ENCODE measurements at places on chromosomes 2 and 18.

DNA sequence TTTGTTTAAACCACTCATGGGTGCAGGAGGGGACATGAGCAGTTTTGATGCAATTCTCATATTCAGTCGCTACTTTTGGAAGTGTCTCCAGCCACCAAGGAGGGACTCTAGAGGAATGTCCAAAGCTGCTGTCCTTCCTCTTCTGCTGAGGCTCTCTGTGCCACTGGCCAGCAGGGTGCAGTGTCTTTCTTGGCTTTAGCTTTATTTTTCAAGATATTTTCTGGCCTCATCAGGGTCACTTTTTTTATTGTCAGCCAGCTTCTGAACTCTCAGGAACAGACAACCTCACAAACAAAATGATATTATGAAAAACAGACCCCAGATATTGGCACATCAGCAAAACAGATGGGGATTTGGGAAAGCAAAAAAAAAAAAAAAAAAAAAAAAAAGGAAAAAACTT lies 289.3 kb upstream of the ZSWIM2 start:
- DNase-seq: no peak

GRCh38 chr2:5985536-5986385 lies 293.6 kb downstream of the SOX11 start:
- no peak for DNase-seq

DNA sequence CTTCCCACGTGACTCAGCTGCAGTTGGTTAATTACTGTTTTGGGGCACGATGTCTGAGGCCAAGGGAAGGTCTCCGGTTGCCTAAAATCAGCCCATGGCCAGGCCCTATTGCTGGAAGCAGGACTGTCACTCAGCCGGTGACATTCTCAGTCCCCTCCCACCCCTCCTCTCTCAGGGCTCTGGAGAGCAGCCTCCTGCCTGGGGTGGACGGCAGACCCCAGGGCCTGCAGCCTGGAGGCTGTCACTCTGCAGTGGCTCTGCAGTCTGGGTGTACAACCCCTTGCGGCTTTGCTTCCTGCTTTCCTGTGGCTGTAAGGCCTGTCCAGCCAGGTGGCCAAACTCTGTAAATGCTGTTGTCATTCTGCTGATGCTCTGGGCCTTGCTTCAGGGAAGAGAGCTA lies 32.8 kb downstream of the ZBTB7C start:
- DNase-seq: no peak

- DNase-seq: no peak
Measured at GRCh38 chr2:224933431-224933830, 108.8 kb downstream of the DOCK10 start.

GRCh38 chr2:182372661-182373060 lies 54.2 kb downstream of the PDE1A start:
- no peak for DNase-seq

GRCh38 chr2:227394401-227394800 lies 6.7 kb upstream of the SCYGR1 start:
- no peak for DNase-seq

DNA sequence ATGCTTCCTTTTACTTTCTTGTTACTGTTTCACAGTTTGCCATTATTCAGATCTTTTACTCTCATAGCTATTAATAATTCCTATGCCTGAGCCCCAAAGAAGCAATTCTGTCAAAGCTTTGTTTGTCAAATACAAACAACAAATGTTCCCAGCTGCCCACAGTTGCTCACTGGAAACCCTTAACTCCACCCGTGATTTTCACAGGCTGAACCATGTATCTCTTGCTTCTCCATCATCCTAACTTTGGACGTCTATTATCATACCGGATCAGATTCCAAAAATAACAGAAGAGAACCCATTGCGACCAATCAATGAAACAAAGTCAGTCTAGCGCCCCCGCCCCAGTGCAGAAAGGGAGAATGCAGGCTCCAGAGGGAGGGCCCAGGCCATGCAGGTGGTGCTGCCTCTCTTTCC lies 24.2 kb downstream of the COLEC12 start:
- DNase-seq: no peak

DNA sequence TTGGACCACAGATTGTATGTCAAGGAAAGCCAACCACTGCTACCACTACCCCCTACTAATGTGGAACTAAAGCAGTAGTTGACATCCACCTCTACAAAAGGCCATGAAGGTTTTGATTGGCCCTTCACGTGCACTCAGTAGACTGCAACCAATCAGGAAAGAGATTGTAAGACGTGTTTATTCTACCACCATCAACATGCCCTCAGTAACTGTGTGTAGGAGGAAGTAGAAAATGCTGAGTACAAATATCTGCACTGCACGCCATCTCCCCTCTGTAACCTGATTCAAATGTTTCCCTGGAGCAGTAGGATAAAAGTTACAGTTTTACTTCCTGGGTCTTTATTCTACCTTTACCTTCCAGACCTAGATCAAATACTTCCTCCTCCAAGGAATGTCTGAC lies 2.9 kb upstream of the CASP10 start:
- no peak for DNase-seq

DNA sequence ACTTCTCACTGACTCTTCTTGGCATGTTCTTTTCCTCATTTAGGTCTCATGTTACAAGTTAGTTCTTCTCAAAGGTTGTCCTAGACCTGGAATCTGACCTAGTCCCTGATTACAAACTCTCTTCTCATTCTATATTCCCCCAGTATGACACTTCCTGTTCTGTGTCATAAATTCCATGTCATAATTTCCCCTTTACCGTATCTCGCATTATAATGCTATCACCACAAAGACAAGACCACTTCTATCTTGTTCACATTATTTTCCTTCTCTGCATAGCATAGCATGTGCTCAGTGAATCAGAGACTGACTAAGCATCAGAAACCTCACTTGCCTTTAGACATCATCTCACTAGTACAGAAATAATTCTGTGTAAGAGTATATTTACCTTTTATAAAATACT lies 63.6 kb upstream of the CAVIN2 start:
- DNase-seq: no peak

GRCh38 chr2:167134381-167135072 lies 246.2 kb downstream of the XIRP2 start:
- DNase-seq: no peak

GRCh38 chr18:79736230-79736629 lies 56.6 kb downstream of the CTDP1 start:
- DNase-seq: no peak

DNA sequence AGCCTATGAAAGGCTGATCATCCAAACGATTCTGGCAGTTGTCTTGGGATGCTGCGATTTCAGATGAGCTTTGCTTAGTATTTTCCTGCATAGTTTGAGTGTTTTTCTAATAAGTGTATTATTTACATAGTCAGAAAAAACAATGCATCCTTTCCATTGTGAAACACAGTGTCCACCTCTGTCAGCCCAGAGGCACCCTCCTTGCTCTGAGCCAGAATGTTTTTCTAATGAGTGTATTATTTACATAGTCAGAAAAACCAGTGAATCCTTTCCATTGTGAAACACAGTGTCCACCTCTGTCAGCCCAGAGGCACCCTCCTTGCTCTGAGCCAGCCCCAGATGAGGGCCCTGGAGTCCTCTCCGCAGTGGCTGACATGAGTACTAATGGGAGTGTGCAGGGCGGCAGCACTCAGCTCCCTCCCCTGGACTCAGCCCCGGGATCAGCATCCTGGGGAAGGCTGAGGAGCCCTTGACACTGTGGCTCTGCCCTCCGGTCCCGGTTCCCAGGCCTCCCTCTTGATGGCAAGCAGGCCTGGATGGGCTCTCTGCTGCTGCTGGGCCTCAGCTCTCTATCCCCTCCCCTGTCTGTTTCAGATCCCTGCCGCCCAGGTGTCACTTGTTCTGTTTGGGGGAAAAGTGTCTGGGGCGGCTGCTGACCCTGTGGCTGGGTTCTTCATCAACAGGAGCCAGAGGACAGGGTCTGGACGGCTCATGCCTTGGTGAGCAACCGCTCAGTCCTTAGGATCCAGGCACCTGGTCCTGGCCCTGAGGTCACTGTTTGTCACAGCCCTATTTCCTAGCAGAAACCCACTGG lies 5.9 kb downstream of the MFSD2B start:
- DNase-seq: no peak

GRCh38 chr2:179555691-179556283 lies 291.2 kb upstream of the SESTD1 start:
- DNase-seq: no peak

- no peak for DNase-seq
Measured at GRCh38 chr18:750456-750855, 38.0 kb upstream of the ENOSF1 start.

GRCh38 chr2:190881084-190881597 lies 520 bp downstream of the GLS start:
- DNase-seq: no peak

DNA sequence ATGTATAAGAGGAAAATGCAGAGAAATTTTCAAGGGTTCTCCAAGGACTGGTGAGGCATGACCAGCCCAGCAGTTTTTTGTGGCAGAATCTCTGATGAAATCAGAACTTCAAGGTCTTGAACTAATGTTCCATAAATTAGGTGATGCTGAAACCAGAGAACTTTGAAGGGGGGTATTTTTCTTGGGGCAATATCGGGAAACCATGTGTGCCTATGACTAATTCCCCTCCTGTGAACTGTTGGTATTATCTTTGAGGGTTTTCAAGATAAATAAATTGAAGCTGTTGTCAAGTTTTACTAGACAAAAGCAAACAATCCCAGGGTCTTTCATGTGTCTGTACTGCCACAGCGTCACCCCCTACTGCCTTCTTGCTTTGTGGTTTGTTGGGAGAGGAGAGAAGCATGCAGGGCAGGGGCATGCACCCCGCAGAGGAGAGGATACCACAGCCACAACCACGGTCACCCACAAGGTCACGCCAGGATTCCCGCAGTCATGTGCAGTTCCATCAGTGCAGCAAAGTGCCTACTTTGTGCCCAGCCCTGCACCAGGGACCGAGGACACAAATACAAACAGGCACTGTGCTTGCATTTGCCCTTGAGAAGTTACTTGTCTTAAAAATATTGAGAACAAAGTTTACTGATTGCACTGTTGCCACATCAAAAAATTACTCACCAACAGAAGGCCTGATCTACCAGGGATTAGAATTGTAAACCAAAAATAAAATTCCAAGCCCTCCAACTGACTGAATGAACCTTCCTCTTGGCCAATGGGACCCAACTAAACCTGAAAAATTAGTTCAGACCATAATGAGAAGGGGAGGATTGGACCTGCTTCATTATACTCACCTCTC lies 413.3 kb upstream of the TRIB2 start:
- no peak for DNase-seq

- no peak for DNase-seq
Measured at GRCh38 chr2:33083699-33084387, 137.1 kb downstream of the LTBP1 start.

- no peak for DNase-seq
Measured at GRCh38 chr2:119024152-119024551, 82.2 kb downstream of the MARCO start.

DNA sequence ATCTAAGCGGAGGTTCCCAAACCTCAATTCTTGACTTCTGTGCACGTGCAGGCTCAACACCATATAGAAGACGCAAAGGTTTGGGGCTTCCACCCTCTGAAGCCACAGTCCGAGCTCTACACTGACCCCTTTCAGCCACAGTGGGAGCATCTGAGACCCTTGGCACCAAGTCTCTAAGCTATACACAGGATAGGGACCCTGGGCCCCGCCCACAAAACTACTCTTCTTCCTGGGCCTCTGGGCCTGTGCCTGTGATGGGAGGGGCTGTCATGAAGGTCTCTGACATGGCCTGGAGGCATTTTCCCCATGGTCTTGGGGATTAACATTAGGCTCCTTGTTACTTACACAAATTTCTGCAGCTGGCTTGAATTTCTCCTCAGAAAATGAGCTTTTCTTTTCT lies 1374.1 kb upstream of the NXPH2 start:
- no peak for DNase-seq
